ENCODE measurements at places on chromosomes 7 and 10. TPM values are rescaled to one million over a fixed set of nuclear protein-coding genes. Genes with fewer than 3 reads are reported as not detected.

Gene PVRIG
- polyA plus RNA-seq, result 7.6 TPM

Gene LRRD1
- 0.34 TPM for polyA plus RNA-seq

Gene MYH16
- 0.56 TPM for polyA plus RNA-seq

Gene GTF2IRD2
- polyA plus RNA-seq, result 17.1 TPM

Gene PNLIPRP1
- polyA plus RNA-seq, result 0.15 TPM

Gene LRRTM3
- 1.9 TPM for polyA plus RNA-seq

Gene CCDC3
- 20.3 TPM for polyA plus RNA-seq

Gene SLC4A2
- 70.0 TPM for polyA plus RNA-seq

Gene GRID2IP
- 0.09 TPM for polyA plus RNA-seq

Gene NOS3
- polyA plus RNA-seq, result 6.9 TPM

Gene LRRC17
- polyA plus RNA-seq, result 39.7 TPM
